AG08395 (cell line): ENCODE measurements at places on chromosomes 7 and 10.

GRCh38 chr7:45088821-45089340 lies at the start of gene NACAD:
Gene NACAD, minus strand, starts transcription at chr7:45088969. Its CDS starts 75 bp downstream, at chr7:45088894.
- peak; percentile 82 for DNase-seq

DNA sequence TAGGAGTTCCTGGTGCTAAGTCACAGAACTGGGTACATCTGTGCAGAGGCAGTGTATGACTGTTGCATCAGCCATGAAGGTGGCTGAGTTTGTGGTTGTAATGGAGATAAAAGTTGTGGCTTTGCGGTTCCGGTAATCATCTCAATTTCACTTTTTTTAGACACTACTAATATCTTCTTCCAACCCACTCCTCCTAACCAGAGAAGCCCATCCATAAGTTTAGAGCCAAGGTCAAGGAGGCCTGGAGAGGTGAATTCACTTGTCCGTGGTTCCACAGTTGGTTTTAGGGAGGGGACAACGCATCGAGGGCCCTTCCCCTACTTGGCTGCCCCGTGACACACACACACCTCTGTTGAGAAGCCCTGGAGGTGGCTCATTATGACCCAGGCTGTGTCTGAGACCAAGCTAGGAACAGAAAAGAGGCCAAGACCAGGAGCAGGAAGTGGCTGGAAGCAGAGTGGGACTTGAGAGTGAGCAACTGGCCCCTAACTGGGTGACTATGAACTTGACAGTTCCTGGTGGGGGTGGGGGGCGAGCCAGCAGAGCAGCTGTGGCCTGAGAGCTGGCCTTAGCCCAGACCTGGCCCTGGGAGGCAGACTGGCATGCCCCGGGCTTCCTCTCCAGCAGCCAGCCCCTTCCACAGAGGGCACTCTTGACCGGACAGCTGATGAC lies 66.8 kb upstream of the COL13A1 start:
- no peak for DNase-seq

DNA sequence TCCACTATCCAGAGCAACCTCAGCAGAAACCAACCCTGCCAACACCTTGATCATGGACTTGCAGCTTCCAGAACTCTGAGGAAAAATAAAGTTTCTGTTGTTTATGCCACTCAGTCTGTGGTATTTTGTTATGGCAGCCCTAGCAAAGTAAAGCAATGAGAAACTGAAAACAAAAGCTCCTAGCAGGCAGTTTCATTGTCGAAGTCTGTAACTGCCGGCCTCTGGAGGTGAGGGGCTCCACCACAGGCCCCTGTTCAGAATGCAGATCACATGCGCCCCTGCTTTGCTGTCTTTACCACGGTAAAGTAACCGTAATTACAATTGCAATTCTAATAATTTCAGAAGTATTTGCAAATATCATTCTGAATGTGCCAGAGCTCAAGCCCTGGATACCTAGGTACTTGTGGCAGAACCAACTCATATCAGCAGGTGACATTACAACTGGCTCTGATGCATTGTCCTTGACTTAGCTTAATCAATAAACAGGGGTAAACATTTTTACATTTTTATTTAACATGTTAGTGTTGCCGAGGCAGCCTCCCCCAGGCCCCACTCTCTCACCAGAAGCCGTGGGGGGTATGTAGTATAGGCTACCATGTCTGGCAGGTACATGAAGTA lies 193.2 kb downstream of the ELMO1 start:
- DNase-seq: no peak

GRCh38 chr7:54349229-54349628 lies 192.9 kb upstream of the VSTM2A start:
- DNase-seq: no peak

- no peak for DNase-seq
Measured at GRCh38 chr7:1872191-1873069, 202.4 kb downstream of the ELFN1 start.

GRCh38 chr10:47136866-47137265 lies 163.1 kb upstream of the GDF10 start:
- DNase-seq: no peak

GRCh38 chr7:29412912-29413311 lies 150.7 kb upstream of the PRR15 start:
- no peak for DNase-seq

GRCh38 chr10:49254556-49255318 lies 44.2 kb upstream of the C10orf71 start:
- no peak for DNase-seq

DNA sequence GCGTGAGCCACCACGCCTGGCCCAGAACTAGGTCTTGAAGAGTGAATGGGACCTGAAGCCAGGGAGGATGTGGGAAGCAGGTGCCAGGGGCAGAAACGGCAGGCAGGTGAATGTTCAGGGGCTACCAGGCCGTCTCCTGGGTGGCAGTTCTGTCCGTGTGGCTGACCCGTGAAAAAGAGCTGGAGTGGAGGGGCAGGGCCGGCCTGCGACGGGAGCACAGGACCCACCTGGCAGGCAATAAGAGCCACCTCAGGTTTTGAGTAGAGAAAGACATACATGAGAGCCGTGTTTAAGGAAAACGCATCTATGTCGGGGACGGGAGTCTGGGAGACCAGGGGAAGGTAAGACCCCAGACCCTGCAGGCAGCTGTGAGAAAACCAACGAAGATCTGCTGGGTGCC lies 70.7 kb upstream of the ATP6V0A4 start:
- DNase-seq: no peak

GRCh38 chr7:158309868-158310763 lies 277.5 kb downstream of the PTPRN2 start:
- DNase-seq: no peak

DNA sequence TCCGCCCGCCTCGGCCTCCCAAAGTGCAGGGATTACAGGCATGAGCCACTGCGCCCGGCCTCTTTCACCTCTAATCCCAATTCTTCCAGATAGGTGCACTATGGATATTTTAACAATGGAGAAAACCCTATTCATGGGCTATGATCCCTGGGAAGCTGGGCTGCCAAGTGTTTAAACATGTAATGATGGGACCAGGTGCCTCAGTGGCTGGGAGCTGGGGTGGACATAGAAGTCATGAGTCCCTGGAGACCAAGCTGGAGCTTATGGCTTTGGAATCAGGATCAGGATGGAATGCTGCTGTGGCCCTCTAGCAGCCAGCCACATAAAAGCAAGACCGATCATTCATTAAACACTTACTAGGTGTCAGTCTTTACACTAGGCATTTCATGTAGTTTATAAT lies 41.8 kb upstream of the IGFBP3 start:
- DNase-seq: no peak

- no peak for DNase-seq
Measured at GRCh38 chr7:48703466-48703865, 220.9 kb upstream of the CDC14C start.

DNA sequence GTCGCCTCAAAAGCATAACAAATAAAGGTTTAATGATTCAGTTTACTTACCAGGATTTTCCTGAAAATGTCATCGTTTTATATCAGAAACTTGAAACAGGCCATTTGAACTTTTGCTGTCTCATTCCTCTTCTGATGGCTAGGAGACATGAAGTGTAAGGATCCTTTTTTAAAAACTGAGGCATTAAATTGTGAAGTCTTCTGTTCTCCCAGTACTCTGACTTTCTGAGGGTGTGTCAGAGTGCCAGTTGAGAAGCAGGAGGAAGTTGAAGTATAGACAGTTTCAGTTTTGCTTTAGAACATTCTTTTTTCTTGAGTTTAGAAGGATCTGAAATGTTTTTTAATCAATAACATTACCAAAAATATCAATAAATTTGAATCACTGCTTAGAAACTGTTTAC lies at the start of gene SAMD9L:
SAMD9L (minus strand) TSS at position 242 of the 400 bp plus-strand sequence. CDS start 12,414 bp downstream, outside the sequence.
- peak; percentile 26 for DNase-seq

DNA sequence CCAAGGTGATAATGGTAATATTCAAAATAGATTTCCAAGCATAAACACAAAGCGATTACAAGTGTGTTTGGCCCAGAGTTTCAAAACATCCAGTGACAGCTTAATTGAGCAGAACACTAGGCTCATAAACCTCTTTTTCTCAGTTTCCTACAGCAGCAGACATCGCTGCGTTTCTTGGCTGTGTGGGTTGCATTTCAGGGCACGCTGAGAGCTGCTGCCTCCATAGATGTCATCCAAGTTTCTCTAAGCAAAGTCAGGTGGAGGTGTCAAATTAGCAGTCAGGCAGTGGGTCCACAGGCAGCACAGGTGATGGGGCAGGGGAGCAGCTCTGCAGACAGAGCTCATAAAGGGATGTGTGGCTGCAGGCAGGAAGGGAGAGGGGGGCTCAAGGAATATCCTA lies 50.5 kb upstream of the COL13A1 start:
- DNase-seq: no peak

- DNase-seq: no peak
Measured at GRCh38 chr10:114070710-114071109, 27.0 kb downstream of the ADRB1 start.

DNA sequence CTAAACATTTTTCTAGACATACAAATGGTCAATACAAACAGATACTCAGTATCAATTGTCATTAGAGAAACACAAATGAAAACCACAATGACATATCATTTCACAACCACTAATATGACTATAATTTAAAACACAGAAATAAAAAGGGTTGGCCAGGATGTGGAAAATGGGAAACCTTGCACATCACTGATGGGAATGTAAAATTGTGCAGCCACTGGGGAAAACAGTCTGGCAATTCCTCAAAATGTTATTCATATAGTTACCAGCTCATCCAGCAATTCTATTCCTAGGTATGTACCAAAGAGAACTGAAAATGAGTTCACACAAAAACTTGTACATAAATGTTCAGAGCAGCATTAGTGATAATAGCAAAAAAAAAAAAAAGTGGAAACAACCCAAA lies 106.1 kb upstream of the LRRTM3 start:
- DNase-seq: no peak

GRCh38 chr10:108789919-108790318 lies 1133.4 kb downstream of the XPNPEP1 start:
- DNase-seq: peak; percentile 58

GRCh38 chr7:8564281-8564680 lies 130.9 kb downstream of the NXPH1 start:
- no peak for DNase-seq

- no peak for DNase-seq
Measured at GRCh38 chr10:126979311-126979710, 74.1 kb downstream of the DOCK1 start.

DNA sequence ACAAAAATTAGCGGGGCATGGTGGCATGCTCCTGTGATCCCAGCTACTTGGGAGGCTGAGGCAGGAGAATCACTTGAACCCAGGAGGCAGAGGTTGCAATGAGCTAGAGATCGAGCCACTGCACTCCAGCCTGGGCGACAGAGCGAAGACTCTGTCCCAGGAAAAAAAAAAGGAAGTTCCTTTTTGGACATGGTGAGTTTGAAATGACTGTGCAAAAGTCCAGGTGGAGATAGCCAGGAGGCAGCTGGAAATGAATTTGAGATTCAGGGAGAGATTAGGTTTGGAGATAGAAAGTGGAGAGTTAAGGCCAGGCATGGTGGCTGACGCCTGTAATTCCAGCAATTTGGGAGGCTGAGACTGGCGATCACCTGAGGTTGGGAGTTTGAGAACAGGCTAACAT lies 139.1 kb downstream of the MARCHF5 start:
- no peak for DNase-seq

DNA sequence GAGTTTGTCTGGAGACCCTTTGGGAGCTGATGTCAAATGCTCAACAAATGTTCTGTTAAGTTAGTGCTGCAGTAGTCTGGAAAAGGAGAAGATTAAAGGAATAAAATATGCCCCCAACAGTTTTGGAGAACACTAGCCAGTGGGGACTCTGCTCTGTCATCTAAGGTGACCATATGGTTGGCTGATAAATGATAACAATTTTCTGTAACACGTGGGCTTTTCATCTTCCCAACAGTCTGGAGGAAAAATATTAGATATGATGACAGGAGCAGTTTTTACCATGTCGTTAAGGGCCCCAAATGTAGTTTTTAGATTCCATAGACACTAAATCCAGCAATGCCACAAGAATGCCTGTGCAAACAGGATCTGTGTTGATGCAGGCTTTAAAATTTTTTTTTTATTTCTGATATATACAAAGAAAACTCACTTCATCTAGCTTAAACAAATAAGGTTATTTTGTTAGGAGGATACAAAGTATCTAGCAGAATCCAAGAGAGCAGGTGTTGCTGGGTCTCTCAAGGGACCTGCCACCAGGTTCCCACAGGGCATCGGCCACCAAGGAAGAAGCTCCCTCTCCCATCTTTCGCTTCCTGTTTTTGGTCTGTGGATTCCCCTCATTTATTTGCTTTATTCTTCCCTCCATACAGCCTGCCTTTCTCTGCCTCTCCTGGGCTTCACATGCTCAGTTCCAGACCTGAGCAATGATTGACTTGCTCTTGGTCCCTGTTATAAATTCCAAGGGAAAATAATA lies 6.2 kb upstream of the CFAP58 start:
- DNase-seq: no peak

GRCh38 chr10:125629758-125630376 lies 53.1 kb downstream of the TEX36 start:
- DNase-seq: peak; percentile 20

- DNase-seq: no peak
Measured at GRCh38 chr7:93390660-93391059, 158.5 kb downstream of the VPS50 start.

- no peak for DNase-seq
Measured at GRCh38 chr10:6567884-6568283, 12.2 kb downstream of the PRKCQ start.

GRCh38 chr7:37191797-37192196 lies 256.9 kb downstream of the ELMO1 start:
- DNase-seq: no peak

- DNase-seq: no peak
Measured at GRCh38 chr10:119333146-119333792, 125.9 kb downstream of the GRK5 start.

GRCh38 chr10:124040451-124041188 lies 52.8 kb downstream of the CHST15 start:
- DNase-seq: no peak

GRCh38 chr7:43546231-43546630 lies 36.7 kb upstream of the STK17A start:
- no peak for DNase-seq

- no peak for DNase-seq
Measured at GRCh38 chr10:26665080-26666048, 32.1 kb upstream of the PDSS1 start.

DNA sequence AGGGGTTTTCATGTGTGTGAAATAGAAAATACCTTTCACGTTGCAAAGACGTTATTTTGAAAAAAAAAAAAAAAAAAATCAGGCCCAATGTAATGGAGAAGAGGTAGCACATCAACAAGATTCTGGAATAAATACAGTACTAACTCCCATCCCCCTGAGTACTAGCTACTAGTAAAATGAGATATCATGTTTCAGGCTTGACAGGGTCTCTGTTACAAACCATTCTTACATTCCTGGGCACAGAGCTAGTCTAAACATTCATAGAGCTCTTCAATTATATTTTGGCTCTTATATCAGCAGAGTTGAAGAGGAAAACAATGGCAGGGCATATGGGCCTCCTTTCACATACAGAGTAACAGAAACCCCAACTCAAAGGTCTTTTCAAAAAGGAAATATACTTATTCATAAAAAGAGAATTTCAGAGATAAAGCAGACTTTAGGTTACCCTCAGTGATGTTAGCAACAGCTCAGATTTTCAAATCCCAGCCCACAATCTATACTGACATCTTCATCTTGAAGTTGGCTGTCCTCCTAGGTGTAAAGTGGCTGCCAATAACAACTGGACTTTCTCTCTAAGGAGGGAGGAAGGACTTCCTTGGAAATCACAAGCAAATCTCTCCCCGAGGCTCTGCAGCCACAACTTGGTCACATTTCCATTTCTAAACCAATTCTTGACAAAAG lies 18.6 kb downstream of the C7orf33 start:
- DNase-seq: no peak
